Activated T-helper 17 cell treated with anti-CD3 and anti-CD28 coated beads, Interleukin-2, amount 50 U/mL, for 72 hours (primary cell): ENCODE measurements at places on chromosomes 3 and 15.
A peak's percentile ranks its signal among the peaks of the same experiment; 100 is the strongest.

DNA sequence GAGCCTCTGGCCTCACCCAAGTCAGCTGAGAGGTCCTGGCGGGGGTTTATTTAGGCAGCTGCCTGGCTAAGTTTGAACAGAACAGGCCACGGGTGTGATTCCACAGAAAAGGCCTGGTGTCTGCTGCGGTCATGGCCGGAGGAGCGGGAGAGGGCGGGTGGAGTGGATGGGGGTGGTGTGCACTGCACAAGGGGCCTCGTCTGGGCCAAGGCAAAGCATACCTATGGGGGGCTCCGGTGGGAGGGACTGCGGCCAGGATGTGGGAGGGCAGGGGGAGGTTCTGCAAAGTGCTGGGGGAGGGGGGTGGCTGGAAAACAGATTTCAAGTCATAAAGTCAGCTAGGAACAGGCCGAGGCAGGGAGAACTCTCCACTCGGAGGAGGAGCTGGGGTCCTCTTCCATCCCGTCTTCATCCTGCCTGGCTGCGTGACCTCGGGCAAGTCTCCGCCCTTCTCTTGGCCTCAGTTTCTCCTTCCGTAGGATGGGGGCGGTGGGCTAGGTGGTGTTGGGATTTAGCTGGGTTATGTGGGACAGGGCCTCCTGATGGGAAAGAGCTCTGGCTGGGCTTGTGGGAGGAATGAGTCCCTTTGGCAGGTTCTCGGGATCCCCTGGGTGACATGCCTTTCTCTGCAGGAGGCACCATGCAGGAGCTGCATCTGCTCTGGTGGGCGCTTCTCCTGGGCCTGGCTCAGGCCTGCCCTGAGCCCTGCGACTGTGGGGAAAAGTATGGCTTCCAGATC, 878 bp downstream of the ISLR start:
- no peak for ATAC-seq

- peak; percentile 96 for ATAC-seq
These were observed 48.5 kb downstream of the KATNBL1 start for GRCh38 chr15:34161329-34161963.

DNA sequence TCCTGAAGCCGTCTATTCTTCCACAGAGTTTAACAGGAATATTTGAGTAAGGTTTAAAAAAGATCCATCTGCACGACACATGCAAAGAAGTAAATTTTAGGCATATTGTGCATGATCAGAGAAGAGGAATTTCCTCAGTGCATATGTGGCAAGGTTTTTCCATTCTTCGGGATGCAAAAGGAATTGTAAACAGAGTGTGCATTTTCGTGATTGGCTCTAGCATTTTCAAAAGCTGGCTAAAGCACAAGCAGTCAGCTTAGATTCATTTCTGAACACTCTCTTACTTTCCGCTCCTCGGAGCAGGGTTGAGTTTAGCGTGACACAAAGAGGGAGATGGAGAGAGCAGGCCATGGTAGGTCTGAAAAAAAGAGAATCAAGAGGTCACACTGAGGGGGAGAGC, 128.2 kb downstream of the ADAMTS9 start:
- no peak for ATAC-seq

GRCh38 chr15:95826412-95827195, 503.9 kb upstream of the NR2F2 start:
- ATAC-seq, result no peak

GRCh38 chr3:77668376-77668775, 628.5 kb downstream of the ROBO2 start:
- ATAC-seq, result no peak

GRCh38 chr3:60086811-60087210, 1037.0 kb upstream of the CFAP20DC start:
- ATAC-seq, result peak; percentile 99

DNA sequence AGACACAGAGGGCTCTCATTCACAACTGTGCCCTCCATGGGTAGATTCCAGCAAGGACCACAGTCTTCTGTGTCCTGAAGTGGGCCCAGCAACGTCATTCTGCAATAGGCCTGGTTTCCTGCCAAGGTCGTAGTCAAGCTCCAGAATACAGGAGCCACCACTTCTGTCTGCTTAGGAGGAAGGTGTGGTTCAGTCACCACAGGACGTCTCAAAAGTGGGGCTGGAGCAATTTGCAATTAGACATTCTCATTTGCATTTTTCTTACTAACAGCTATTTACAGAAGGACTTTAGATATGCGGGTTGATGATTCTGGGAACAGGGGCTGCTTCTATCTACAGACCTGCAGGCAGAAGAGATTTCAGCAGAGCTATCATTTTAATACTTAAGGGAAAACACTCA, 58.7 kb upstream of the MYRIP start:
- no peak for ATAC-seq

- peak; percentile 44 for ATAC-seq
These were observed 30.6 kb upstream of the SLC6A6 start for GRCh38 chr3:14371573-14372474.

DNA sequence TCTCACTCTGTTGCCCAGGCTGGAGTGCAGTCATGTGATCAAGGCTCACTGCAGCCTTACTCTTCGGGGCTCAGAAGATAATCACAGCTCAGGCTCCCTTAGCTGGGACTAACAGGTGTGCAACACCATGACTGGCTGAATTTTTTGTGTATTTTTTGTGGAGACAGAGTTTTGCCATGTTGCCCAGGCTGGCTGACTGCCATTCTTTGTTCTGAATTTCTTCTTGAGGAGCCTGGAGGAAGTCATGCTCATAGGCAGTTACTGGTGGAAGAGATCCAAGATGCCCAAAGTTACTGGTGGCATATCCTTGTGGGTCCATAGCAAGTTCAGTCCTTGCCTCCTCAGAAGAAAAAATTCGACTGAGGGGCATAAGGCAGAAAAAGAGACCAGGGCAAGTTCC, 16.6 kb upstream of the UBP1 start:
- no peak for ATAC-seq

- no peak for ATAC-seq
These were observed 666.6 kb upstream of the UBE2E2 start for GRCh38 chr3:22536541-22536940.

- ATAC-seq, result peak; percentile 71
These were observed 1.2 kb upstream of the LRRC34 start for GRCh38 chr3:169813757-169814517.

DNA sequence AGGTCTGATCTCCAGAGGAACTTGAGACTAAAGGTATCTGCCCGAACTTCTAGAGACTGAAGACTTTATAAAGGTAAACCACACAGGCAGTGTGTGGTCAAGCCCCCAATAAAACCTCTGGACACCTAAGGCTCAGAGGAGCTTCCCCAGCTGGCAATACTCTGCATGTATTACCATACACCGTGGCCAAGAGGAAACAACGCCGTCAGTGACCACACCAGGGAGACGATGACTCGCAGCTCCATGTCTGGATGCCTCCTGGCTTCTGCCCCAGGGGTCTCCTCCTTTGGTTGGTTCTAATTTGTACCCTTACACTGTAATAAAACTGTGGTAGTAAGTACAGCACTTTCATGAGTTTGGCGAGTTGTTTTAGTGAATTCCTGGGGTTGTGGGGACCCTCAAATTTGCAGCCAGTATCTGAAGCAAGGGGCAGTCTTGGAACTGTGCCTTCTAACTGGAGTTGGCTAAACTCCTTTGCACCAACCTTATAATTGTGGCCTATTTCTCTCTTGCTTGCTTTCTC, 32.1 kb upstream of the BCL2L10 start:
- ATAC-seq, result no peak

GRCh38 chr15:63059075-63059474, 16.5 kb downstream of the TPM1 start:
- no peak for ATAC-seq

DNA sequence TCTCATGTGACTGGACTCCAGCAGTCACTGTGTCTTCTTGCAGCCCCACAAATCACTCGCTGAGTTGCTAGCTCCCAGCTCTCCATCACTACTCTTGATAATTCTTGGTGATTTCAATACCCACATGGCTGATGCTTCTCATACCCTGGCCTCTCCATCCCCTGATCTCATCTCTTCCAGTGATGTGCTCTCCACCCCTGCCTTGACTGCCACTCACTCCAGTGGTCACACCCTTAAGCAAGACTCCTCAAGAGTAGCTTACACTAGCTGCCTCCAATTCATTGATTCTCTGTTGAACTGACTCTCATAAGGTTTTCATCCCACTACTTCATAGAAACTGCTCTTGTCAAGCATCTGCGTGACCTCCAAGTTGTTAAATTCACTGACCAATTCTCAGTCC, 837 bp downstream of the GRK7 start:
- no peak for ATAC-seq

DNA sequence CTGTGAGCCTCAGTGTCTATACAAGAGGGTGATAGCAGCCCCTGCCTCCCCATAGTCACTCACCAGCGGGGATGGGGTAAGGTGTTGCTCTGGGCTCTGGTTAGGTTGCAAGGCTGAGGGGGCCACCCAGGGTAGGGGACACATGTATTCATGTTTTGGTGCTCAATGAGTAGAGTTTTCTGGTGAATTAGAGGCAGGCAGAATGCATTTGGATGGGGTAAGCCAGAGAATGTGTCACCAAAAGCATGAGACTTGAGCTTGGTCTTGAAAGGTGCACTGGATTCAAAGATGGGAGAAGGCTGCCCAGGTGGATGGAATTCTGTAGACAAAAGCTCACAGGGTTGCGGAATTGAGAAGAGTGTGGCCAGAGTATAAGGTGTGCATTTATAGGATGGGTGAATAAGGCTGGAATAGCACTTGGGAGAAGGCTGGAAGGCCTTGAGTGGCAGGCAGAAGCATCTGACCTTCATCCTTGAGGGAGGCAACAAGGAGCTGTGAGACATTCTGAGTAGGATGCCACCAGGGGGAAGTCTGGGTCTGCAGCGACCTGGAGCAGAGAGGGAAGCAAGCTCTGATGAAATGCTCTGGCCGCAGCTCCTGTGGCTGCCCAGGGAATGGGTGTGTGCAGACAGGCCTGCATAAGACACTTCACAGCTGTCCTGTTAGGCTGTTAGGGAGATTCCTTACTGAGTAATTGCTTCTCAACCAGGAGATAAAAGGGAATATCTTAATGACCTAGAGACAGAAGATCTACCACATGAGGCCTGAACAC, 149.6 kb downstream of the CHDH start:
- no peak for ATAC-seq

- no peak for ATAC-seq
These were observed 89.5 kb downstream of the DHX30 start for GRCh38 chr3:47892286-47893040.

GRCh38 chr3:153818338-153818737, 302.9 kb upstream of the ARHGEF26 start:
- ATAC-seq, result peak; percentile 45

- no peak for ATAC-seq
These were observed 58.7 kb upstream of the TBC1D5 start for GRCh38 chr3:17801131-17801530.

GRCh38 chr15:49189631-49190030, 19.6 kb downstream of the GALK2 start:
- ATAC-seq, result no peak

- ATAC-seq, result no peak
These were observed 27.8 kb upstream of the NR2E3 start for GRCh38 chr15:71782422-71783165.

DNA sequence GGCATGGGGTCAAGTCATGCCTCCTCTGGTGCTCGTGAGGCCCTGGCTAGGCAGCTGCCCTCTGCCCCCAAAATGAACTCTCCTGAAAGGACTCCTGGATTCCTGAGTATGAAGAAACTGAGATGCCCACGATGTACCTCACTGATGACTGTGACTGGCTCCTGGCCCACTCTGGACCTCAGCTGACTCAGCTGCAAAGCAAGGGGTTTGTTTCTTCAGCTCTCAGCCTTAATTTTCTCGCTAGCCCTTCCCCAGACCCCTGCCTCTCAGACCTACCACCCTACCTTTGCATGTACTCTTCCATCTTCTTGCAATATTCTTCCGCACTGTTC, 5.2 kb upstream of the GNAI2 start:
- ATAC-seq, result no peak

- ATAC-seq, result no peak
These were observed 55.1 kb downstream of the LARS2 start for GRCh38 chr3:45443459-45443858.

GRCh38 chr3:61356685-61357084, 105.4 kb upstream of the FHIT start:
- no peak for ATAC-seq

GRCh38 chr3:140342668-140343067, 335.2 kb upstream of the TRIM42 start:
- no peak for ATAC-seq

DNA sequence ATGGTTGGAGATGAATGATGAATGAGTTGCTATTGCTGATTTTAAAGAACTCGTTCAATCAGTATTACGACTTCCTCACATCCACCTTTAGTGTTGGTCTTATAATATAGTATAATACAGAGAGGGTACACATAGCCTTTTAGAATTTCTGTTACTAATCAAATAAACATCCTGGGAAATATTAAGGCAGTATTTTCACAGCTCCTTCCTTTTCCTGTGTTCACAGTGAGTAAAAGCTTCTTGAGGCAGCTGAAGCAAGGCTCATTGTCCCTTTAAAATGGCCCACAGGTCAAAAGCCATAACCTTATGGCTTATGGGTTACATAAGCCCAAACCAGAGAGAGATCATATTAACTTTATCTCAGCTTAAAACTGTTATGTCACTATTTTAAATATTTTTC, 1.3 kb upstream of the BTLA start:
- no peak for ATAC-seq

- ATAC-seq, result no peak
These were observed 36.4 kb downstream of the DNAJB8 start for GRCh38 chr3:128430301-128430700.

DNA sequence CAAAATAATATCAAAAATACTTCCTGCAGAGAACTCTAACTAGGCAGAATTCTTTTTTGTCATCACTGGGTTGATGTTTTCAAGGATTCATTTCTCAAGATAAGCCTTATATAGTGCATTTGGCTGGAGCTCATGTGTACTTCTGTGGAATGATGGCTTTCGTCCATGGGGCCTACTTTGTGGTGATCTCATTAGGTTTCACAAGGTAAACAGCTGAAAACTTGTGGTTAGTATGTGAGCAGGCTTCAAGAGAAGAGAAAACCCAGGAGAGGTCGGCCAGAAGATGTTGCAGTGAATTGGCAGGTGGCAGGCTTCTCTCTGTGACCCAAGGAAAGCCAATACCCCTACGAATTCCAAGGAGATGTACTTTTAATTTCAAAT, 121.4 kb upstream of the PHLDB2 start:
- peak; percentile 40 for ATAC-seq

DNA sequence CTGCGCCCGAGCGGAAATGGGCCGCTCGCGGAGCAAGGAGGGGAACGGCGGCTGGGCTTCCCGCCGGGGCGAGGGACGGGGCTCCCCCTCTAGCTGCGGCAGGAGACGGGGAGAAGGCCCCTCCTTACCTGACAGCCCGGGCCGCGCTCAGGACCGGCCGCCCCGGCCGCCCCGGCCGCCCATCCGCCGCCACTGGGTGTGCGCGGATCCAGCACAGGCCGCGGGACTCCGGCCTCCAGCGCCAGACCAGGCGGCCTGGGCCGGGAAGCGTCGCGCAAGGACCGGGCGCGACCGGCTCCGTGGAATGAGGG, 296 bp downstream of the TPRA1 start:
- peak; percentile 48 for ATAC-seq

- peak; percentile 7 for ATAC-seq
These were observed 26.0 kb downstream of the SLC6A6 start for GRCh38 chr3:14428087-14429033.

DNA sequence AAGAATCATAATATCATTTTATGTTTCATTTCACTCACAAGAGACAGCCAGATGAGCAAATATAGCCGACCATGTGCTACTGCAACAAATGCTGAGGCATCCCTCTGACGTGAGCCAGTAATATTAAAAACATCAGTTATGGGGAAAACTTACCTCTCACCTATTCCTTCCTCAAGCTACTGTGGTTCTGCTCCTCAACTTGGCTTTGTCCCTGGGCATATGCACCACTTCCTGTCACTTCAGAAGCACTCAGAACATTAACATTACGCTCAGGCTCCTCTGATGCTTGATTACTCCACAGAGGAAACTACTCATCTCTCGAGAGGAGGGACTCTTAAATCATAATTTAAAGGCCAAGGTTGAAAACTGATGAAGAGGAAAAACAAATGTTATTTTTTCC, 457.0 kb upstream of the ALCAM start:
- ATAC-seq, result no peak
